NCI-H1694 (cell line): ENCODE measurements at places on chromosomes 3 and 15.

DNA sequence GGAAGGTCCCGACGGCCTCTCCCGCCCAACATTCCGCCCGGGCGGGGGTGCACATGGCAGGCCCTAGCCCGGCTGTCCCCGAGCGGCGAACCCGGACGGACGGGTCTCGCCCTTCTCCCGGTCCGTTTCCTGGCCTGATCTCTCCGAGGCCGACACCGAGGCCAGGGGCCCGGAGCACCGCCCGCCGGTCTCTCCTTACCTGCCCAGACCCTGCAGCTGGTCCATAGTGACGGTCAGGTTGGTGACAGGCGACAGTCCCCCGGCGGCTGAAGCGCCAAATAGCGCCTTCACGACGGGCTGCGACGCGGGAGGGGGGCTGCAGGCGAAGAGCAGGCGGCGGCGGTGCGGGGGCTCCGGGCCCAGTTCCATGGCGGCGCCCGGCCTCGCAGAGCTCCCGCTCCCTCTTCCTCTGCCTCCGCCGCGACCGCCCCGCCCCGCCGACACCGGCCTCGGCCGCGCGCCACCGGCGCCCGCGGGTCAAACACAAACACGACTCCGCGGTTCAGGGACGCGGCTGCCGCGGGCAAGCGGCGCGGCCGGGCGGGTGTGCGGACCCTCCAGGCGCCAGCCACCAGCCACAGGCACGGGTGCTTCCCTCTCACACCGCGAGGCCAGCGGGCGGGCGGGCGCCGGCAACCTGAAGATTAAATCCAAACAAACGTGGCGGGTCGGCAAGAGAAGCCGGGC, 495 bp downstream of the CDC25A start:
- DNase-seq: no peak

DNA sequence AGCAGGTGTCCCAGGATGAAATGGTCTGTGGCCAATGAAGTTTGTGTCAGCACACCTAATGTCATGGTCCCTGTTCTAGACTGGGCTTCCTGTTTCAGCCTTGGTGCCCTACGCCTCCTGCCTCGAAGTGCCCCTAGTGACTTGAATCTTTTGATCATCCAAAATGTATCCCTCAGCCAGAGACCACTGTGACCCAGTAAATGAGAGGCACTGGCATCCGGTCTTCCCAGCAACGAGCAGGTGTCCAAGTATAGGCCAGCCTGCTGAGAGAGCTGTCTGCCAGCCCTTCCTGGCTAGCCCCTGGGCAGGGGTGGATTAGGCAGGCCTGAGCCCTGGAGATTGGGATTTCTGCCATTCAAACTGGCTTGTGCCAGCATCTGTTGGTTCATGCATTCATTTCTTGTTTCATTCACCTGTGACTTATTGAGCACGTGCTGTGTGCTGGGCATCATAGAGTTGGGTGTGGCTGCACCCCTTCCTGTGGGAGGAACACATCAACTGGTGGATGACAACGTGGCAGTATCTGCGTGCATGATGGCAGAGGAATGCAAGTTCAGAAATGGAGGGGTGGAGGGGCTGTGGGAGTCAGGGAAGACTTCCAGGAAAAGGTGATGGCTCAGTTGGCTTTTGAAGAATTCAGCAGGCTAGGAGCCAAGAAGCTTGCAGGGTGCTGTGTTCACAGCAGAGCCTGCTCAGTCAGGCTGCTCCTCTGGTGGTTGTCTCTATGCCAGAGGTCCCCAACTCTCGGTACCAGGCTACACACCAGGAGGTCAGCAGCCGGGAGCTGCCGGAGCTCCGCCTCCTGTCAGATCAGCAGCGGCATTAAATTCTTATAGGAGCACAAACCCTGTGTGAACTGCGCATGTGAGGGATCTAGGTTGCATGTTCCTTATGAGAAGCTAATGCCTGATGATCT, 21.6 kb downstream of the ESYT3 start:
- no peak for DNase-seq

GRCh38 chr3:176354843-176355242, 842.4 kb downstream of the TBL1XR1 start:
- no peak for DNase-seq

DNA sequence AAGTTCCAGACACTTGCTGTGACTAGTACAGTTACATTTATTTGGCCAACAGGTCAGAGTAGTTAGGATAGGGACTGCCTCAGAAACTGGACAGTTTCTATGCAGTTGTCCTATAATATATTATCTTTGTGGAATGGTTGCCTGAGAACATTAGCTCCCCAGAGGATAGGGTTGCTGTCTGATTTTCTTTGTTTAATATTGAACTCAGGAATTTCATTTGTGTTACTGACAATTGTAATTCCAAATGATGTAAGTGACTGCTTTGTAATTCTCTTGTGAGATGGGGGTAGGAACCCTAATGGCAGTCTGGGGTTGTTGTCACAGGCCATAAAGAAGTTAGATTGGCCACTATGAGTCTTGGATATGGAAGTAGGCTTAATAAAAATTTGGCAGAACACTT, 2.2 kb downstream of the NXPE3 start:
- no peak for DNase-seq

DNA sequence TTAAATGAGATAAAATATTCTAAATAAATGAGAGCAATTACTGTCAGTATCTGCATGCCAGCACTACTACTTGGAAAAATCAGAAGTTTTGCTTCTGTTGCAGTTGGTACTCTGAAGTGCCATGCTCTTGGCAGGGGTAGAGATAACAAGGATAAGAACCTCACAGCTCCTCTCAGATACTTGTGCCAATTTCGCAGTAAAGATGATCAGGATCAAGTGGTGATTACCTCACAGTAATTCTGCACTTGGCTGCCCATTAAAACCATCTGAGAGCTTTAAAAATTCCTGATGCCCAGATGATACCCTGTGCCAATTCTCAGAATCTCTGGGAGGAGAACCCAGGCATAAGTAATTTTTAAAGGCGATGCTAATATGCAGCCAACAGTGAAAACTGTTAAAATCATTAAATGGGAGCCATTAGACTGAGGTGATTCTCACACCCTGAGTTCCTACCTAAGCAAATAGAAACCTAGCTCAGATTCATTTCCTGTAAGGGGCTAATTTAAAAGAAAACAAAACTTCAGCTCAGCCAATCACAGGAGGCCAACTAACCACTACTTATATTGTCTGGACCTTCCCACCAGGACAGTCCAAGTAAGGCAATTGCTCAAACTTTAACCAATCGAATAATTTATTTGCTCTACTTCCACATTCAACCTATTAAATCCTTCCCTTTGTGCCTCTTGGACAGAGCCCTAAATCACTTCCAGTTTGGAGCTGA, 171.2 kb downstream of the KCNMB2 start:
- DNase-seq: no peak

DNA sequence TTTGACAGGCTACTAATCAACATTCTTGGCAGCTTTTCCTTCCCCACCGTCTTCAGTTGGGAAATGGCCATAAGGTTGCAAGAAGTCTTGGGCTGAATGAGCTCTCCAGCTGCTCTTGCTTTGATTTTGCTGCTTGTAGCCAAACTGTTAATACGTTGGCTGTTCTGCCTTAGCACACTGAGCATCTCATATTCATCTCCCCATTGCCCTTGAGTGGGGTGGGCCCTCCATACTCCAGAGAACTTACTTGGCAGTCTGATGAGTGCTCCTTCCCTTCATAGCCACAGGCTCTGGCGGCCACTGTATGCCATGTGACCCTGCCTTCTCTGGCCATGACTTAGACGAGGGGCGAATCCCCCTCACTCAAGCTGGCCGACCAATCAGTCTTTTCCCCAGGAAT, 25.8 kb upstream of the PAQR5 start:
- no peak for DNase-seq

- DNase-seq: no peak
These were observed 44.2 kb downstream of the GRK7 start for GRCh38 chr3:141807277-141808033.

DNA sequence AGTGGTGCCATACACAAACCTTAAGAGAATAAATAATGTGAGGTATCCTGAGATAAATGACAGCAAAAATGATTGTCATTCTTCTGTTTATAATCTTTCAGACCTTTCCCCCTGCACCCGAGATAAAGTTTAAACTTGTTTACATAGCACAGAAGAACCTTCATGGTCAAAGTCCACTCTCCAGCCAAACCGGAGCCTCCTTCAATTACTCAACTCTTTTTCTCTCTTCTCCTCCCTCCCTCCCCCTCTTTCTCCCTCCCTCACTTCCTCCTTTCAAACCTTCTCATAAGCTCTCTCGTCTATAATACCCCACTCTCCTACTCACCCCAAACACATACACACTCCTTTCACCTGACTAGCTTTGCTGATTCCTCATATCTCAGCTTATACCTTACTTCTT, 198.9 kb downstream of the EFHB start:
- DNase-seq: no peak

- no peak for DNase-seq
These were observed 55.7 kb downstream of the B3GNT5 start for GRCh38 chr3:183308751-183309150.

DNA sequence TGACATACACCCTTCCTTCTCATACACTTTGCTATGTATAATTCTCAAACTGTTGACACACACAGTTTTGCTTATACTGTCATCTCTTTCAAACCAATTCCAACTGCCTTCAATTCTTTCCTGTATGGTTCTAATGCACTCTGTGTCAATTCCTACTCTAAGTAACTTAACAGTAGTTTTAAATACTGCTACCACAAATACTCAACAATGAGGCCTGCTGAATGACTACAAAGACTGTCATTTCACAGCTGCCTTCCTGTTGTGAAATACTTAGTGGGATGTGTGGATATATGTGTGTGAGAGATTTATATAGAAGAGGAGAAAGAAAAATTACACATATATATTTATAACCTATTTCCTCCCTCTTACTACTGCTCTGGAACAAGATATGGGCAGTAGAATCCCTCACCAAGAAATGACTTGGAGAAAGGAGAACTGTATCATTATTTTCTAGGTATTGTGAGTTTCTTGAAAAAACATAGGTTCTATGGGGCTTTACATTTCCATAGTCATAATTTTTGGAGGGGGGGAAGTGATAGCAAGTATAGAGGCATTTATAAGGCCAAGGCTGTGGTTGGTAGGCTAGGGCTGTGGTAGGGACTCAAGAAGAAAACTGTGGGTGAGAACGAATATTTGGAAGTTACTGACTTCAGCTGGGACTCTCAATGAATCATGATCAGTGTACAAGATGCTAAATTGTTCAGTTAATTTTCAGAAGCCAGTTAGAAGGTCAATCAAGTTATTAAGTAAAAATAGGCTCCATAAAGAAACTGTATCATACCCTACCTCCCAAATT, 88.7 kb downstream of the ANKRD28 start:
- DNase-seq: no peak

DNA sequence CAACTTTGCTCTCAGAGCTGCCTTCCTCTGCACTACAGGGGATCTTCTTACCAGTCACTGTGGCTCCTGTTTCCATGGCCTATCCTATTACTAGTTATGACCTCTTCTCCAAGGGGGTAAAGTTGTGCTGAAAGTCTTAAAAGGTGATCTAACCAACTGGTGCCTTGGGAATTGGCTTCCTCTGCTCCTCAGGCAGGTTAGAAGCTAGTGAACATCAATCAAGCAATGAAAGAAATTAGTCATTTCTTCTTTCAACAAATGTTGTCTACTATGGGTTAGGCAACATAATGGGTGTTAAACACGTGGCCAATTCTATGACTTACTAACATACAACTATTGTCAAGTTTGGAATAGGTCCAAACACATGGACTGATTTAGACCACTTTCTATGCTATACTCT, 571.4 kb upstream of the NAALADL2 start:
- DNase-seq: no peak

DNA sequence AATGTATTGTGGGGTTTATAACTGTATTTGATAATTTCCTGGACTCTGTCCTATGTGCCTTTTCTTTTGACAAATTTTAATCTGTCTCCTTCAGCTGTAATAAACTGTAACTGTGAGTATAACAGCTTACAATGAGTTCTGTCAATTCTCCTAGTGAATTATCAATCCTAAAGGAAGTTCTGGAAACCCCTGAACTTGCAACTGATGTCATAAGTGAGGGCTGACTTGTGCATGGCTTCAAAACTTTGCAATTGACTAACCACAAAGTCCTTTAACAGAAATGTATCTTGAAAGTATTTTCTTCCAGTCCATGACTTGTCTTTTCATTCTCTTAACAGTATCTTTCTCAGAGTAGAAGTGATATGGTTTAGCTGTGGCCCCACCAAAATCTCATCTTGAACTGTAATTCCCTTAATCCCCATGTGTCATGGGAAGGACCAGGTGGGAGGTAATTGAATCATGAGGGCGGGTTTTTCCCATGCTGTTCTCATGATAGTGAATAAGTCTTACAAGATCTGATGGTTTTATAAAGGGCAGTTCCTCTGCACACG, 108.3 kb downstream of the TFDP2 start:
- DNase-seq: no peak

DNA sequence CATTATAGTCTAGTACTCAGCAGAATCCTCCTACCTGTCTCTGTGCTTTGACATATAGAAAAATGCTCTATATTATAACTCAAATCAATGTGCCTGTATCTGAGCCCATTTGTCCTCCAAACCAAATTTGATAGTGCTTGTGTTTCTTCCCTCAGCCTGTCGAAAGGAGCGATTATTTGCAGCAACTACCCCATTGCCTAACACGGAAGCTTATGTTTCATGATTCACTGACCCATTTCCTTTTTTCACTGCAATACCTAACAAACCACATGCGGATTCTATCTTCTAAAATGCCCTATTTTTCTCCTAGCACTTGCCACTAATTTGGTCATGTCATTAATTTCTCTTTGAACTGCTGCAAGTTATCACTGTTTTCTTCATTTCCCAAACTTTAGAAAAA, 1220.6 kb upstream of the CADM2 start:
- DNase-seq: no peak

- no peak for DNase-seq
These were observed 70.4 kb upstream of the NTRK3 start for GRCh38 chr15:88326924-88327323.

GRCh38 chr3:121871430-121871829, 22.8 kb upstream of the SLC15A2 start:
- no peak for DNase-seq

DNA sequence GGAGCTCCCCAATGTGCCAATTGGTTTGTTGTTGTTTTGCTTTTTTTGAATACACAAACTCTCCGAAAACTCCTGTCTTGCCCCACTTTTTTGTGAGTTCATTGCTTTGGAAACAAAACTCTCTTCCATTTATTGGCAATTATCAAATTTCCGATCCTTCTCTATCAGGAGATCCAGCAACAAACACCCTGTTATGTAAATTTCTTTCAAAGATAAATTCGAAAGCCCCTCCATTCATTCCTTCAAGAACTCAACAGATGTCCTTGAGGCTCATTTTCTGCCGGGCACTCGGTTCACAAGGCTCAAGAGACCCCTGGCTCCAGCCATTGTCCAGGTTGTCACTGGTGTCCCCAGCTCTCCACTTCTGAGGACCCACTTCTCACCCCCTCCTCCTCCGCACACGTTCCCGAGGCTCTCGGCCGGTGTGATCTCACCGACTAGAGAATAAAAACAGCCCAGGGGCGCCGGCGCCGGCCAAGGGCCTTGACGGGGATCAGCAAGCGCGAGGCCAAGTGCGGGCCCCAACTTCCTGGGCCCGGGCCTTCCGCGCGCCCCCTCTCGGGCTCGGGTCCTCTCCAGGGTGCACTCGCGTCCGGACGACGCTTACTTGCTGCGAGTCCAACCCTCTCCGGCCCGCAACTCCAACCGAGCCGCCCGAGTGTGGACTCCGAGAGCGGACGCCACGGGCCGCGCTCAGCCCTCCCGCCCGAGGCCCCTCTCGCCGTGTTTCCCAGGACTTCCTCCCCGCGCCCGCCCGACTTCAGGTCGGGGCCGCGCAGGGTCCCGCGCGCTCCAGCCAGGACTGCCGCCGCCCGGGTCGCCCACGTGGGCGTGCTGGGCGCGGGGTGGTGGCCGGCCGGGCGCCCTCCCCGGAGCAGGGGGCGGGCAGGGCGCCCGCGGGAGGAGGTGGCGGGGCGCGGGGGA, 533 bp upstream of the SMAD3 start:
- DNase-seq: no peak

- no peak for DNase-seq
These were observed 46.3 kb downstream of the ZBTB20 start for GRCh38 chr3:115100806-115101205.
